Esophagus squamous epithelium (tissue), 5 donors: ENCODE measurements at places on chromosomes 7 and 10.

DNA sequence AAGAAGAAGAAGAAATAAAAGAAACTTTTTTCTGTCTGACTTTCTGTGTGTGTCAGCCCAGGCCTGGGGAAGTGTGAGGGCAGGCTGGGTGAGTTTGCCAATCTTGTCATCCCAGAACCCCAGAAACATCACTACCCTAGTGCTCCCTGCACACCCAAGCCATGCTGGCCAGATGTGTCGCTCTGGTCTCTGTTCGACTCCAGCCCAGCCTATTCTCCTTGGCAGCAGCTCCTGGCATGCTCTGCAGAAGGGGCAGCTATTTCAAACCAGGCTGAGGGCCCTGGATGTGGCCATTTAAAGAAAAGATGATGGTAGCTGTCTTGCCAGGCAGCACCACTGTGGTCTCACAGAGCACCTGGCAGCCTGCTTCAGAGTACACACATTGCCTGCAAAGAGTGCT is 334.1 kb downstream of the RPS24 start:
- no peak for DNase-seq

GRCh38 chr10:124629842-124630241 is 114.3 kb downstream of the FAM53B start:
- DNase-seq, result no peak

GRCh38 chr10:129369566-129369965 is 97.5 kb upstream of the MGMT start:
- DNase-seq, result no peak

DNA sequence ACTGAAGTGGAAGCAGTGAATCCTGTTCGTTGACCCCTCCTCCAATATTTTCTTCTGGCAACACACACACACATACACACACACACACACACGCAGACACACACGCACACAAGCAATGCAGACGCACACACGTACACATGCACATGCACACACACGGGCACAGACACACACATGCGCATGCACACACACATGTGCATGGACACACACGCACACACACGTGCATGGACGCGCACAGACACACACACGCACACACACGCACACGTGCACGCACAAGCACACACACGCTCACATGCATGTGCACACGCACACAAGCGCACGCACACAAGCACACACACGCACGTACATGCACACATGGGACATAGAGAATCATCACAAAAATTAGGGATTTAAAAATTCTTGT is 488.2 kb upstream of the TPK1 start:
- no peak for DNase-seq

GRCh38 chr10:117875793-117876192 is 170.9 kb downstream of the RAB11FIP2 start:
- DNase-seq, result no peak

DNA sequence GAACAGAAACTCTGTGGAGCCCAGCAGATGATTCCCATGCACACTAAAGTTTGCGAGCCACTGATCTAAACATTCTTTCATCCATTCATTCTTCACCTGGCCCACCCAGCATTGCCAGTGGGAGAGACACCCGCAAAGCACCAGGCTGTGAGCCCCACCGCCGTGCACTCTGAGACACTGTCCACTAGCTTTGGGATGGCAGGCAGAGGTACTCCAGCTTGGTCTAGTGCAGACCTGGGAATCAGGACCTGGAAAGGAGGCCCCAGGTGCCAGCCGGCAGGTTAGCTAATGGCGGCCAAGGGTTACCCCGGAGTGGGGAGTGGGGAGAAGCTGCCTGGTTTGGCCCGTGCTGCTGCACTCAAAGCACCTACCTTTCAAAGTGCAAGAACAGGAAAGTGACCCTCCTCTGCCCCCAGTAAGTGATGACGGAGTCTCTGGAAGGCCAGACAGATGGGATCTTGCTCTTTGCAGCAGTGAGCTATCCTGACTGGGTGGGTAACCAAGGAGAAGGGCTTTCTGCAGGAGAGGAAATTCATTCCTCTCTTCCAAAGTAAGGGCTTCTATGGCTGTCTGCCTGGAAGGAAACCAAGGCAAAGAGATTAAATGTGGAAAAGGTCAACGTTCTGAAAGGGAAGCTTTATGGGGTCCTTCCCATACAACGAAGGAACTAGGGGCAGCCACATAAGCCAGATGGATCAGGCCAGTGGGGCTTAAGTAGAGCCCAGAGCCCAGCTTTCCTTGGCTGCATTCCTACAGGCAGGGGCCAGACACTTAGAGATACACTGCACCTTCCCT is 74.2 kb upstream of the LRRC4 start:
- DNase-seq, result no peak

GRCh38 chr7:37993060-37993501 is 72.6 kb downstream of the EPDR1 start:
- no peak for DNase-seq

- DNase-seq, result no peak
Observed at GRCh38 chr7:103771294-103771693, 218.2 kb downstream of the RELN start.

DNA sequence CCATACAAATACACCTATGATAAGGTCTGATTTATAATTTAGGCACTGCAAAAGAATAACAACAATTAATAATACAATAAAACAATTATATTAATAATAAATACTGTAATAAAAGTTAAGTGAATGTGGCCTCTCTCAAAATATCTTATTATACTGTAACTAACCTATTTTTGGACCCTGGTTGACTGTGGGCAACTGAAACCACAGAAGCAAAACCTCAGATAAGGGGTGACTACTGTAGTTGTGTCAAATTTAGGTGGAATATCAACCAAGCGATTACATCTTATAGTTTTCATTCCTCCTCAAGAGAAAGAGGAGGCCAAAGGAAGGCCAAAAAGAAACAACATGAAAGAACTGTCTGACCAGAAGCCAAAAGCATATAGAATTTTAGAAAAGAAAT is 103.9 kb downstream of the SKAP2 start:
- no peak for DNase-seq

DNA sequence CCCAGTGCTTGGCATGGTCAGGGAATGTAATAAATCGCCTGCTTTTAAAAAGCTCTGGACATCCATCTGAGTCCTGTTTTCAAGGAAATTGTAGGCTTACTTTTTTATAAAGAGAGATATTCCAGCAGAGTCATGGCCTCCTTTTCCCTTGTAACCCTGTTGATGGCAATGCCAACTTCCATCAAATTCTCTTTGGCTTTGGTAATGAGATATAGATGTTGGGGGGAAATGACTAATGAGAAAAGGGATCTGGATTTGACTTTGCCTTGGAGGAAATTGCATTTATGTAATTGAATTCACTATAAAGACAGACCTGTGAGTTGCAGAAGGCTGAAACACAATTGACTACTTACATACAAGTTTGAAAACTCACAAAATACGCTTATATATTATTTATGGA is 347.5 kb downstream of the GPR158 start:
- DNase-seq, result no peak

- no peak for DNase-seq
Observed at GRCh38 chr7:585873-586272, 66.2 kb upstream of the PDGFA start.

DNA sequence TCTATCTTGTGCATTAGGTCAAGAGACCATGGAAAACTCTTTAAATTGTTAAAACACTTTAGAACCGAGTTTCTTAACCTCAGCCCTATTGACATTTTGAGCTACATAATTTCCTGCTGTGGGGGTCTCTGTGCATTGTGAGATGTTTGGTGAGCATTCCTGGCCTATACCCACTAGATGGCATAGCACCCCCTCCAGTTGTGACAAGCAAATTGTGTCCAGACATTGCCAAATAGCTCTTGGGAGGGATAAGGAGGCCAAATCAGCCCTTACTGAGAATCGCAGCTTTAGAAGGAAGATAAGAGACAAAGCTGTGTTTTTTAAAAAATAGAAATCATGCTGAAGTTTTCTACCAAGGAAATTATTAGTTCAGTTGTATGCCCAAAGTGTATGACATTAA is 1158.5 kb upstream of the C7orf33 start:
- DNase-seq, result no peak
